Dermis lymphatic vessel endothelial cell (primary cell): ENCODE measurements at places on chromosomes 4 and X. TPM values are rescaled to one million over a fixed set of nuclear protein-coding genes. Genes with fewer than 3 reads are reported as not detected.

Gene GPC4
- under 0.01 TPM in 2 replicates for total RNA-seq

Gene POLN
- 2.0 and 2.2 TPM in 2 replicates for total RNA-seq

Gene SEC24B
- 12.4 and 13.4 TPM in 2 replicates for total RNA-seq

Gene PAGE5
- total RNA-seq: not detected in 2 replicates

Gene PCDH11X
- total RNA-seq: not detected in 2 replicates

Gene SOX3
- not detected in 2 replicates for total RNA-seq

Gene NUDT10
- under 0.01 and 0.11 TPM in 2 replicates for total RNA-seq

Gene ENOPH1
- 38.7 and 39.3 TPM in 2 replicates for total RNA-seq

Gene NAAA
- 22.6 and 33.1 TPM in 2 replicates for total RNA-seq

Gene TMEM154
- total RNA-seq: 0.33 and 0.95 TPM in 2 replicates

Gene MRFAP1L1
- total RNA-seq: 45.3 and 54.5 TPM in 2 replicates

Gene KLHL4
- 126 and 135 TPM in 2 replicates for total RNA-seq

Gene SPANXB1
- total RNA-seq: not detected in 2 replicates

Gene TGIF2LX
- not detected in 2 replicates for total RNA-seq

Gene BEX5
- 0.11 and 1.7 TPM in 2 replicates for total RNA-seq

Gene ZCCHC4
- total RNA-seq: 5.9 and 6.9 TPM in 2 replicates

Gene FGF5
- 0.09 and 0.22 TPM in 2 replicates for total RNA-seq
